Neural crest cell (in vitro differentiated cells): ENCODE measurements at places on chromosomes 7 and 10.

DNA sequence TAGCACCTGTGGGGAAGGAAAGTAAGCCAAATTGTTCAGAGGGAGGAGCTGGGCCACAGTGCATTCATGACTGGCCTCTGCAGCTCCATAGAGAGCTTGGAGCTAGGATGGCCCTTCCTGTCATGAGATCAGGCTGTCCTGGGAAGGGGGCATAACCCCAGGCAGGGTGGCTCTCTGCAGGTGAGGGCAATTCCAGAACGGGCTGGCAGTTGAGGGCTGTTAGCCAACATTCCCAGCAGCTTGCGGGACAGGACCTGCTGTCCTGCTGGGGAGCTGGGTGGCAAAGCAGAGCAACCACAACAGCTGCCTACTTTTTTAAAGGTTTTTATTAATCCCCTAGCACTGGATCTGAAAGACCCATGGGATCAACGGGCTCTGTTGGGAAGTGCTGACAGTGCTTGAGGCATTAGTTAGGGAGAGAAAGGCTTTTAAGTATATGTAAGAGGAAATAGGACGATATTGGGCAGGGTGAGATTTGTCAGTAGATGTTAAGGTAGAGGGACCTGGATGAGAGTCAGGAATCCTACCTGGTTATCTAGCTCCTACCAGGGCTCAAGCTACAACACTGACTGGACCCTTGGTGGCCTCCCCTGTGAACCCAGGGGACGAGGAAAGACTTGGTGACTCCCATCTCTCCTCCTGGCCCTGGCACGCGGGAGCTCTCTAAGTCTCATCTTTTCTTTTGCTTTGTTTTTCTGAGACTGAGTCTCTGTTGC lies 77.8 kb downstream of the NAMPT start:
- DNase-seq, result no peak

DNA sequence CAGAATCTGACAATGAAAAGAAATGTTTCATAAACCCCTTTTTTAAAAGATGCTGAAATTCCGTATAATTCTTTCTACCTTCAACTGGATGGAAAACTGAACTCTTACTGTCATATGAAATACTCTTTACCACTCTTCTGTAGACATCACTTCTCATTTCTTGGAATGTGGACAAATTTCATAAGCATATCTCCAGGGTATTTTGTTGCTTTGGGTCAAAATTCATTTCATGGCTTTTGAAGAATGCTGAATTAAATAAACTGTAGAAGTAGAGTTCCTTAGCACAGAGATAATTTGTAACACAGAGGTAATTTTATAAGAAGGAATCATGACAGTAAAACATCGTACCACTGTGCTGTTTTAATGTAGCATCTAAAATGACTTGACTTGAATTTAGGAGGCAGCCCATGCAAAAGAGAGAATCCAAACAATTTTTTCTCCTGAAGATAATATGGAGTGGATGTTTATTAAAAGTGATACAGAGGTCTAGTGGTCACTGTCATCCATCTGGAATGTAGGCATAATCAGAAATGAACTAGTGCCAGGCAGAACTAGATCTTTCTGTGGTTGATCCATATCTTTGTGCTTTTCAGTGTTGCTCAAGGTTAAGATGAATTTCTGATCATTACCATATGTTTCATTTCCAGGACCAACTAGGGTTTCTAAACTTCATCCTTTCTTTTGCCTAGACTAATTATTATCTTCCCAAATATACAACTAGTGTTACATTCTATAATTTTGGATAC lies 492.0 kb downstream of the KIF20B start:
- no peak for DNase-seq

DNA sequence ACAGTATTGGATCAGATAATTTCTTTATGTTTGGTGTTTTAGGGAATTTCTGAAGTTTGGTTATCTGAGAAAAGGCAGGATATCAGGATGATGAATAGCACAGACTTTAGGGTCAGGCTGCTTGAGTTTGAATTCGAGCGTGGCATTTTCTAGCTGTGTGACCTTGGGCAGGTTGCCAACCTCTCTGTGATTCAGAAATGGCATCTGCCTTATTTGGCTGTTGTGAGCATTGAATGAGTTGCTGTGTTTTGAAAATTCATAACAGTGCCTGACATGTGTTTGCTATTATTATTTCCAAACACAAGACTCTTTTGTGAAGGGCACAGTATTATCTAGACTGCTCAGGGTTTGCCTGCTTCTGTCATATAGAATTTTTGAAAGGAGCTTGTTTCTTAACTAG lies 66.9 kb downstream of the NXPH1 start:
- DNase-seq, result no peak

DNA sequence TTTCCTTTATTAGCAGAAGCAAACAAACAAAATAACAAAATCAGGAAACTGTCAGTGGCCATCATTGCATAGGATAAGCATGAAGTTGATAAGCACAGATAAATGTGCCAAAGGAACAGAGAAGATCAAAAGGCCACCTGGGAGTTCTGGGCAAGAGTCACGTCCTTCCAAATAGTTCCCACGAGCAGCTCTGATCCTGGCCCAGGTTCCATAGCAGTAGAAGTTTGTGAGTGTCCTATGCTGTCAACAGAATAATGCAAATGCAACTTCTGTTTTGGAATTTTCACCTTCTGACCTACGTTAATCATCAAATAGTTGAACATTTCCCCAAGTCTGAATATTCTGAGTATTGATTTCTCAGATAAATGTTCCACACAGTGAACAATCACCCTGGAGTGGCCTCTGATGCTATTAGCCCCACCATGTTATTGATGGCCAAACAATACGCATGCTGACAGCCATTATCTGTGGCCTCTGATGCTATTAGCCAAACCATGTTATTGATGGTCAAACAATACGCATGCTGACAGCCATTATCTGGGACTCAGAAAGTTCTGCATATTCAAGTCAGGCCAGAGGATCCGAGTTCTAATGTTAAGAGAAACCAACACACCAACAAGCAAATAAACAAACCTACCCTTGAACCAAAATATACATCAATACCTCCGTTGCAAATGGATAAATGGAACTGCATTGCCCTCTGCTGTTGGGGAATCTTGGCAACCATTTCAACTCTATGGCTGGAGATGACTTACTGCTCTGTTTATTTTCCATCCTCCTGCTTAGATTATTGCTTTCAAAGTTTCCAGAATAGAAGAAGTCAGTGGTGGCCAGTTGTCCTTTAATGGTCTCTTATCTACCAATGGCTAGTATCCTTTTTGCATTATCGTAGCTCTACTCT lies 63.3 kb downstream of the MRC1 start:
- DNase-seq, result no peak

- peak; percentile 62 for DNase-seq
These were observed at the start of gene HACD1 for GRCh38 chr10:17617031-17617911. Gene HACD1 (minus strand): TSS chr10:17617374. CDS start chr10:17617339, 35 bp downstream.

DNA sequence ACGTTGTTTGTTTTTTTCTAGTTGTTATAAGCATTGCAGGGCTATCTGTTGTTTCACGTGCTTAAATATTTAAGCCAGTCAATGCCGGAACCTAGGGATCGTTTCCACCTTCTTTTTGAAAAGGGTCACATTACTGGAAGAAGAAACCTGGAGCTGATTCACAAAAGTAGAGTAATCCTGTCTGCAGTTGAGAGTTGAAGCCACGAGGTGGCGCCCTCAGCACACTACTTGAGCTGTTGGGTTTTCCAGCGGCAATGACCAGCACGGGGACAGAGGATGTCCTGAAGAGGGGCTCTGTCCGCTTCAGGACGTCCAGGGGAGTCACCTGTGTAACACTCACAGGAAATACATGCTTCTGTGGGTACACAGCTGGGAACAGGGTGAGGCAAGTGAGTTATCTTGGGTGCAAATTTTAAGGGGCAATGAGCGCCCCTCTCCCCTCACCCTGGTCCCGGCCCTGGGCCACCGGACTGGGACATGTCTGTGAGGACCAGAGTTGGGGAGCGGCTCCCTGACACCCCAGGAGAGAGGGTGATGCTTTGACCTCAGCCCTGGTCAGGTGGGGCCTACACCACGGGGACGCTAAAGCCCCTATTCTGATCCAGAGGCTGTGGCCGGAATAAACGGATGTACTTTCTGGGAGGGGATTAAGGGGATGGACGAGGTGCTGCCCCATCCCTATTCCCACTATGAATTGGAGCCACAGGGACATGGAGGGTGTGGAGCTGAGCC lies 26.3 kb upstream of the WDFY4 start:
- DNase-seq, result peak; percentile 80

DNA sequence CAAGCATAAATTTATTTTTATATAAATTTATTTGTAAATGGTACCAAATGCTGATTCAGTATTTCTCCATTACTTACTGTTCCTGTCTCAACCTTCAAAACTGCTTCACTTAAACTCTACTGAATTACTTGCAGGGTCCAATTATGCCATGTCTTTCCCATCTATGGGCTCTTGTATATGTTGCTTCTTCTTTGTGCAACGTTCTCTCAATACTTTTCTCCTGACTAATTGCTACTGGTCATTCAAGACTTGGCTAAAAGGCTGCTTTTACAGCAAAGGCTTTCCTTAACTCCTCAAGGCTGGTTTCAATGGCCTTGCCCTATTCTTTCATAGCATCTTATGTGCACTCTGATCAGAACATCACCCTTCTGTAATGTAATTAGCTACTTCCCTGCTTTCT lies 67.9 kb downstream of the RNLS start:
- no peak for DNase-seq

GRCh38 chr7:158842486-158842885 lies 13.2 kb upstream of the ESYT2 start:
- DNase-seq, result no peak

DNA sequence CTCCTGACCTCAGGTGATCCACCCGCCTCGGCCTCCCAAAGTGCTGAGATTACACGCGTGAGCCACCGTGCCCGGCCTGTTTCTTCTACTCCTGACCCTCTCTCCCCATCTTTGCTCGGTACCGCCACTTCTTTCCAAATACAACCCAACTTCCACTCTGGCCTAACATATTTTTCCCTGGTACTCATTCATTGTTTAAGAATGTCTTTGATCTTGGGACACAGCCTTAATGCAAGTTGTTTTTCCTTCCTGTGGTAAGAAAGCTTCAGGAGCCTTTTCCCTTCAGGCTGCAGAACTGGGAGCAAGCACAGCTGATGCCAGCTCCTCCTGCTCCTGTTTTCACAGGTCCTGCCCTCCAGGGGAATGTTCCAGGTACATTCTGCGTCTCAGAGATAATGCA lies 13.7 kb downstream of the CALML3 start:
- DNase-seq, result no peak

GRCh38 chr10:17161775-17162174 lies 32.2 kb upstream of the CUBN start:
- no peak for DNase-seq

GRCh38 chr10:124872681-124873080 lies 69.2 kb upstream of the ZRANB1 start:
- no peak for DNase-seq

DNA sequence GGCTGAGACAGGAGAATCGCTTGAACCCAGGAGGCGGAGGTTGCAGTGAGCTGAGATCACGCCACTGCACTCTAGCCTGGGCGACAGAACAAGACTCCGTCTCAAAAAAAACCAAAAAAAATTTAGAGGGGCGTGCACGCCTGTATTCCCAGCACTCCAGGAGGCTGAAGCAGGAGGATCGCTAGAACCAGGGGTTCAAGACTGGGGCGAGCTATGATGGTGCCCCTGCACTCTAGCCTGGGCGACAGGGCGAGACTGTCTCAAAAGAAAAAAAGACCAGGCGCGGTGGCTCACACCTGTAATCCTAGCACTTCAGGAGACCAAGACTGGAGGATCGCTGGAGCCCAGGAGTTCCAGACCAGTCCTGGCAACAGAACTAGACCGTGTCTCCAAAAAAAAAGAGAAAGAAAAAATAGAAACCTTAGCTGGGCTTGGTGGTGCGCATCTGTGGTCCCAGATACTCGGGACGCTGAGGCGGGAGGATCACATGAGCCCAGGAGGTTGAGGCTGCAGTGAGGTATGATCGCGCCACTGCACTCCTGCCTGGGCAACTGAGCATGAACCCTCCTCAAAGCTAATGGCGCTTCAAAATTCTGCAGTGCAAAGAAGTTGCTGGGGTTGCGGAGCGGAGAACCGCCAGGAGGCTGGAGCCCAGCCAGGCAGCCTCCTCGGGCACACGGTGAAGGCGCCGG lies 382 bp upstream of the MBLAC1 start:
- no peak for DNase-seq

GRCh38 chr7:47453093-47454061 lies 128.5 kb downstream of the TNS3 start:
- no peak for DNase-seq

DNA sequence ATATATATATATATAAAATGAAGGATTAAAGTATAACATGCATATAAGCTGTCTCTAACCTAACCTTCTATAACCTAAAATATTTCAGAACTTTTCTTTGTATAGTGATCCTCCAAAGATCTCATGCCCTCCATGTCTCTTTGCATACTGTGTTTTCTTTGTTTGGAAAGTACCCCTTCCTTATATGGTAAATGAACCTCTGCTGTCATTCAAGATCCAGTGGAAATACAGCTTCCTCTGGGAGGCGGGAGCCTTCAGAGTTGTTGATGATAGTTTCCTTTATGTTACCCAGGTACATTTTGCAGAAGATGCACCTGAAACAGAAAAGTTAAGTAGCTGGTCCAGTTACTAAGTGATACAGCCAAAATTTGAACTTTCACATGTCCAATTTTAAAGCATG lies 233.3 kb upstream of the FOXP2 start:
- no peak for DNase-seq

GRCh38 chr10:99369126-99369525 lies 40.0 kb downstream of the CNNM1 start:
- no peak for DNase-seq

GRCh38 chr7:130899638-130900401 lies 165.8 kb upstream of the KLF14 start:
- DNase-seq, result no peak

GRCh38 chr7:144513334-144513733 lies 109.8 kb upstream of the NOBOX start:
- DNase-seq, result no peak

DNA sequence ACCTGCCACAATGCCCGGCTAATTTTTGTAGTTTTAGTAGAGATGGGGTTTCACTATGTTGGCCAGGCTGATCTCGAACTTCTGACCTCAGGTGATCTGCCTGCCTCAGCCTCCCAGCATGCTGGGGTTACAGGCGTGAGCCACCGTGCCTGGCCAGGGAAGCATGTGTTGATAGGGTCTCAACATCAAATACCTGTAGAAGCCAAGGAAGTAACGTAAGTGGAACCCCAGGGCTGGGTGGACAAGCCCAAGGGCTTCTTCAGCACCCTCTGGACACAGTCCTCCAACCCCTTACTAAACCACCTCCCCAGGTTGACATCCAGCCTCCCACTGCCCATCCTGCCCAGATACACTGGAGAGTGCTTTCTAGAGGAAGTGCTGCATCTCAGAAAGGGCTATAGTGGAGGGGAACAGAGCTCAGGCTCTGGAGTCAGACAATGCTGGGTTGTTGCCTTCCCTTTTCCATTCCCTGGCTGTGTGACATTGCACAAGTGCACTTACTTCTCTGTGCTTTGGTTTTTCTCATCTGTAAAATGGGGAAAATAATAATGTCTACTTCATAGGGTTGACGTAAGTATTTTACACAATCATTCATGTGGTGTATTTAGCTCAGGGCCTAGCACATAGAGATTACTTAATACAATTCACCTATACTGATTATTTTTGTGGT lies 73.9 kb upstream of the KAT6B start:
- DNase-seq, result no peak

GRCh38 chr7:38846280-38846679 lies 62.7 kb downstream of the VPS41 start:
- no peak for DNase-seq

- no peak for DNase-seq
These were observed 83.3 kb upstream of the MKLN1 start for GRCh38 chr7:131244259-131244852.
